Activated T-helper 1 cell treated with anti-CD3 and anti-CD28 coated beads, Interleukin-2, amount 50 U/mL, for 16 hours (primary cell): ENCODE measurements at places on chromosomes 1 and 21.

DNA sequence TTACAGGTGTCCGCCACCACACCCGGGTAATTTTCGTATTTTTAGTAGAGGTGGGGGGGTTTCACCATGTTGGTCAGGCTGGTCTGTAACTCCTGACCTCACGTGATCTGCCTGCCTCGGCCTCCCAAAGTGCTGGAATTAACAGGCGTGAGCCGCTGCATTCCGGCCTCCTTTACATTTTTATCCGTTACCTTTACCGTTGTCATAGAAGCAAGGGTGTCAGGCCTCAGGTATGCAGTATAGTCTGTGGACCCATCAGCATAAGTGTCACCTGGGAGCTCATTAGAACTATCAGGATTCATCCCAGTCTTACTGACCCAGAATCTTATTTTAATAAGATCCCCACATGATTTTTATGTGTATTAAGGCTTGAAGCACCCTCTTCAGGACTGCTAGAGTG is 5.4 kb downstream of the CDC42 start:
- DNase-seq: no peak

GRCh38 chr1:76782809-76783208 is 84.5 kb upstream of the ST6GALNAC5 start:
- DNase-seq: no peak

DNA sequence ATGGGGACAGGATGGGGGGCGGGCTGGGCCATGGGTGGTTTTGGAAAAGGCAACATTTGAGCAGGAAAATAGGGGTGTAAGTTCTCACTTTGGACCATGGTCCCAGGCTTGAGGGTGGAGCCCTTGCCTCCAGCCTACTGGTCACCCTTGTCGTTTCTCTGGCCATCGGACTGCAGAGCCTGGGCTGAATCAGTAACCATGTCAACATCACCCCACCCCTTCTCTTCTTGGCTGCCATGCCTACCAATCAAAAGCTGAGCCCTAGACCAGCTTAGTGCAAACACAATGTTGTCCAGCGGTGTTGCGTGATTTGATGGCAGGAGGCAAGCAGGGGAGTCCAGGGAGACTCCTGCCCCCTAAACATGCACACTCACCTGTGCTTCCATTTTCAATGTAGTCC is 231.0 kb upstream of the KAZN start:
- DNase-seq: no peak

DNA sequence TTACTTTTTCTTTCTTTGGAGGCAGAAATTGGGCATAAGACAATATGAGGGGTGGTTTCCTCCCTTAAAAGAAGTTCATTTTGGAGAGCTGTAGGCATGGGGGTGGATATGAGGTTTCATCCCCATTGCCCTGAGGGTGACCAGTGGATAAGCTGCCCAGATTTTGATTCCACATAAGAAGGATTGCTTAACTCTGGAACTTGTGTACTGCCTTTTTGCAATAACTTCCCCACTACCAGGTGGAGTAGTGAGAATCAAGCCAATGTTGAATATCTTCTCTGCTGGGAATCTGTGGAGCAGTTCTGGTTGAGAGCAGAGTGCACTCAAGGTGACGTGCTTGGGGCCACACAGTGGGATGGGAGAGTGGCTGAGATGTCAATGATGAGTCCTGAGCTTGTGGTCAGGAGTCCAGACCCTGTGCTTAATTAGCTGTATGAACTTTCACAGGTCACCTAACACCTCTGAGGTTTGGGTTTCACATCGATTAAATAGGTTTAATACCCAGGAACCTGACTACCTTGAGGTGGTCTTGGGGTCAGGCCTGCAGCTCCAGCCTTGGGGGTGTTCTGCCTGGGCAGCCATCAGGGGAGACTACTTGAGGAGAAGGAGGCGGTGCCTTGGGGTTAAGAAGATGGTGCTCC is 152.9 kb downstream of the FCRL5 start:
- no peak for DNase-seq

DNA sequence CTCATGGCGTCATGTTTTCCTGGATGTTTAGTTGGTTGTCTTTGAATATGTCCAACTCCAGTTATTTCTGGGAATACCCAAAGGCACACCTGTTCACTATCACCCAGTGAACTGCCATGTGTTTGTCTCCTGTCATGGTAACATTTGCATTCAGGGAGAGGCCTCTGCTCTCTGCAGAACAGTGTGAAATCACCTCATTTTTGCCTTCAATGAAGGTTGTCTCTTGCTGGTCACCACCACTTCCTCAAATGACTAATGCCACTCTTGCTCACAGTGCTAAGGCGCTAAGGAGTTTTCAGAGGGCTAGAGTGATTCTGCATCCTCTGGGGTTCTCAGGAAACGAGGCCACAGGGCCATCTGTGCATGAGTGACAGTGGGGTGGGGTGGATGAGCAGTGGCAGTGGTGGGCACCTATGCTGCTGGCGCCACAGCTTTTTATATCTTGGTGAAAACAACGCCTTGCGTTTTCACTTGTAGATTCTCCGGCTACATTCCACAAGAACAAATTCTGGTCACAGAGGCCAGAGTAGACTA is 60.0 kb upstream of the ATP5PO start:
- peak; percentile 42 for DNase-seq
